ENCODE measurements at places on chromosomes 1 and 21.

GRCh38 chr1:111369645-111370044, 57.9 kb downstream of the OVGP1 start:
- DNase-seq = no peak

DNA sequence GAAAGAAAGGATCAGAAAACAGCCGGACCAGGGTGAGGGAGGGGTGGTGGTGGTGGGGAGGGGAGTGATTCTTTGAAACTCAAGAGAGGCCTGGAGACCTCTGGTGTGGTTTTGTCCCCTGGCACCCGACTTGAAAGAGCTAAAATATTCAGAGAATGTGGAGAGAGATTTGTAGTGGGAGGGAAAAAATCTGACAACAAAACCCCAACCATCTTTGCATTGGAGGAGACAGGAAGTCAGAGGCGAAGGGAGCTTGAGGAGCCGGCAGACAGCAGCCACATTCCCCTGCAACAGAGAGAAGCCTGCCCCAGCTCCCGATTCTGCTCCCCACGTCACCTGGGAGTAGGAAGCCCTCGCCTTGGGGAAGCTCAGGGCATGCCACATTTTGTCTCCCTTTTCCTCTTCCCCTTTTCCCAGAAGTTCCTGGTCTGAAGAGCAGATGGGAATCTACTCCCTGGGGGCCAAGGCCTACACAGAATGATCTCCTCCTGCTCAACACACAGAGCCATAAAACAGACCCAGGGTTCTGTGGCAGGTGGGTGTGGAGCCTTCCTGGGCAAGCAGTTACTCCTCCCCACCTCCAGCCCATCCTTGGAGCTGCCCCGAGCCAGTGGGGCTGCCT, 84.9 kb downstream of the ITPKB start:
- DNase-seq = no peak

DNA sequence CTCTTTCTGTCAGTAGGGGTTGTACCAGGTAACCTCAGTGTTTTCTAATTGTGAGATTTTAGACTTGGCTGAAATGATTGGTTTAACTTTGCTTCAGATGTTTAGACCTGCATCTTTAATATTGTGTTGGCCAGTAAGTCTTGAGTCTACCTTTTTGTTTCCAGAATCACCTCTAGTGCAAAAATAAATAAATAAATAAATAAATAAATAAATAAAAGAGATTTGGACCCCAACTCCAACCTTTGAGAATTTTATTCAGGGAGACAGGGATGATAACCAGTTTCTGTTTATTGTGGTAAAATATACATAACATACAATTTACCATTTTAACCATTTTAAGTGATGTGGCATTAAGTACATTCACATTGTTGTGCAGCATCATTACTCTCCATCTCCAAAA, 64.4 kb downstream of the RAVER2 start:
- no peak for DNase-seq

- DNase-seq = no peak
Measured at GRCh38 chr1:112250892-112251291, 145.1 kb upstream of the CTTNBP2NL start.

DNA sequence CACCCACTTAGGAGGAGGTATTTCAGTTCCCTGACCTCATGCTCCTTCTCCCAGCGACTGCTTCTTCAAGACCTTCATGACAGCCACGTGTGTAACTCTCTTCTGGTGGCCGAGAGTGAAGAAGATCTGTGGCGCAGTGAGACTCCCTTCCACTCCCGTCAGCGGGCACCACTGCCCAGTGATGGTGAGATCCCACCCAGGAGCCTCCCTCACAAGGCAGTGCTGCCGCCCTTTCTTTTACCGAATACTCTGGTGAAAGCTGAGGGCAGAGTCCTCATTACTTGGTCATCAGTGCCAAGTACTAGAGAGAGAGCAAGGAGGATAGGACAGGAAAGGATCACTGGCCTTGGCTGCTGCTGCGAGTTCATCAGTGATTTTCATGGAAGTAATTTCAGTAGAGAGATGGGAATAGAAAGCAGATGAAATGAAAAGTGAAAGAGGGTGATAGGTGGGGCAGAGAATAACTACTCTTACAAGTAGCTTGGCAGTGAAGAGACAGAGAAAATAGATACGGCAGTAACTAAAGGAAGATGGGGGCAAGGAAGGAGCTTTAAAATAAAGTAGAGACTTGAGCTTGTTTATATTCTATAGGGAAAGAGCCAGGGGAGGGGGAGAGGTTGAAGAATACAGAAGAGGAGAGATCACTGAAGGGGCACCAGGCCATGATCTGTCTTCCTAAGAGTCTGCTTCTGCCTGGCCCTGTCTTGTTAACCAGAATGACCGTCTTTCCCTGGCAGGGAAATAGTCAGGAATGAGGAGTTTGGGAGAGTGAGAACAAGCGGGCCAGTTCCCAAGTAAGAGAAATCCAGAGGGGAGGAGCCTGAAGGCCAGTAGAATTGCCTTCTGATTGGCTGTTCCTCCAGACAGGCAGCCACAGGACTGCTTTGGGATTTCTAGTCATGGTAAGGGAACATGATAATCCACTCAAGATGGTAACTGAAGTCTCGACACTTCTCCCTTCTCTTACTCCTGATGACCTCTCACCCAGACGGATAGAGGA, 18.3 kb downstream of the HYI start:
- DNase-seq = no peak

- no peak for DNase-seq
Measured at GRCh38 chr1:31145648-31146047, 80.1 kb upstream of the PUM1 start.

Measured in T follicular helper cell (primary cell).